CD4-positive, alpha-beta T cell treated with Interleukin-17A for 4 hours (primary cell): ENCODE measurements at places on chromosomes 3 and 15.

GRCh38 chr3:114078126-114078525 lies 21.6 kb downstream of the QTRT2 start:
- DNase-seq, result no peak

DNA sequence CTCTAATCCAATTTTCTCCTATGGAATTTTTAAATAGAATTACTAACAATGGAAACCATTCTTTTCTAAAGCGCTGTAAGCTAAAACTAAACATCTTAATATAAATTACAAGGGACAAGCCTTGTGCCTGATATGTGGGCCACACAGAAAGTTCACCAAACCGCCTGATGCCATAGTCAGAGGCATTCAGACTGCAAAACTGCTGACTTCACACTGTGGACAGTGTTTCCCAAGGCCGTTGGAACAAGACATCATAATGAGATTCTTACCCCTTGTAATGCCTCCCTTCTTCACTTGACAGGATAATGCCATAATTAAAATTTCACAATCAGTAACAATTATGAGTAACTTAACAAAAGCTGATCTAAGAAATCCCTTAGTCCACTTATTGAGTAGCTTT lies 14.9 kb downstream of the SH3GL3 start:
- no peak for DNase-seq

GRCh38 chr3:8416965-8417364 lies 84.7 kb upstream of the LMCD1 start:
- peak; percentile 7 for DNase-seq

- DNase-seq, result no peak
Observed at GRCh38 chr15:79290642-79291275, 8.2 kb downstream of the ANKRD34C start.

DNA sequence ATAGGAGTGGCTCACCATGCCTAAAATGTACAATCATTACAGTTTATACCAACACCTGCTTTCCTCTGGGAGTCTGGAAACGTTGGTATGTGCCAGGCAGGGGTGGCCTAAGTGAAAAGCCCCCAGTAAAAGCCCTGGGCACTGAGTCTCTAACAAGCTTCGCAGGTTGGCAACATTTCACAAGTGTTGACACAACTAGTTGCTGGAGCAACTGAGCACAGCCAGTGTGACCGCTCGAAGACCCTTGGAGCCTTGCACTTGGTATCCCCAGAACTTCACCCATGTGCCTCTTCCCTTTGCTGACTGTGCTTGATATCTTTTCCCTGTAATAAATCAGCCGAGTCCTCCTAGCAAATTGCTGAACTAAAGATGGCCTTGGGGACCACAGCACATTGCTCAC lies 2.7 kb downstream of the RIOX2 start:
- DNase-seq, result no peak

GRCh38 chr3:139136469-139137202 lies 91.9 kb upstream of the PRR23C start:
- DNase-seq, result no peak

DNA sequence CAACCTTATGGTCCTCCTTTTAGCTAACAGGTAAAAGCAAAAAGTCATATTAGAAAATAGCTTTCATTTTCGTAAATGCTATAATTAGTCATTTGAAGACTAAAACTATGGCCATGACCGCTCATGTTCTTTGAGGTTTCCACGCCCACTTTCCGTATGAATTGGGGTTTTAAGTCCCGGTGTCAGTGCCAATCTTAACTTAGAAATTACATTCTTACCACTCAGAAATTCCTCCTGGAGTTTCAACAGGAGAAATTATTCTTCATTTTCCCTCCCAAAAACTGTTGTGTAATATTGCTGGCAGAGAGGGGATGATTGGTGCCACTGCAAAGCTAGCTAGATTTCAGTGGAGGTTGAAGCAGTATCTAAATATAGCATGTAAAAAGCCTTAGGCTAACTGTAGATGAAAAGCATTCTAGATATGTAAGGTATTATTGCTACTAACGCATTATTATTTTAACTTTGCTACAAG lies 71.0 kb upstream of the MDFIC2 start:
- no peak for DNase-seq

- peak; percentile 66 for DNase-seq
Observed at GRCh38 chr3:13009132-13009945, 63.9 kb downstream of the IQSEC1 start.

- no peak for DNase-seq
Observed at GRCh38 chr15:68778876-68779275, 41.8 kb downstream of the ANP32A start.

- no peak for DNase-seq
Observed at GRCh38 chr3:178386880-178387279, 149.4 kb upstream of the KCNMB2 start.

- no peak for DNase-seq
Observed at GRCh38 chr15:49857496-49858475, 236.9 kb downstream of the DTWD1 start.
